Right cardiac atrium (tissue), 5 donors: ENCODE measurements at places on chromosomes 5 and 9.

DNA sequence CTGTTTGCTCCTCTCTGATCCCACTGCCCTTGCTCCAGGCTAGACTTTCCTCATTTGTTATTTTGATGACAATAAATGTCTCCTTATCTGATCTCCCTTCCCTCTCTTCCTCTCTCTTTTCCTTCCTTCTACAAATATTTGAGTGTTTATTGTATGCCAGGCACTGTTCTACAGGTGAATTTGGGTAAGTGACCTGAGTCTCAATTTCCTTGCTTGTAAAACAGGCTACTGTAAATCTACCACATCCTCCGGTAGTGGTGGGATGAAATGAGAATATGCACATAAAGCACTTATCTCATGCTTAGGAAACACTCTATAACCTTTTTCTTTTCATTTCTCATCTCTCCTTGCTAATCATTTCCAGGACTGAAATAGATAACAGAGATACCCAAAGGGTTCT lies 86.4 kb downstream of the HMHB1 start:
- DNase-seq = no peak

GRCh38 chr5:1204693-1205242 lies 3.4 kb downstream of the SLC6A19 start:
- peak; percentile 1 for DNase-seq

DNA sequence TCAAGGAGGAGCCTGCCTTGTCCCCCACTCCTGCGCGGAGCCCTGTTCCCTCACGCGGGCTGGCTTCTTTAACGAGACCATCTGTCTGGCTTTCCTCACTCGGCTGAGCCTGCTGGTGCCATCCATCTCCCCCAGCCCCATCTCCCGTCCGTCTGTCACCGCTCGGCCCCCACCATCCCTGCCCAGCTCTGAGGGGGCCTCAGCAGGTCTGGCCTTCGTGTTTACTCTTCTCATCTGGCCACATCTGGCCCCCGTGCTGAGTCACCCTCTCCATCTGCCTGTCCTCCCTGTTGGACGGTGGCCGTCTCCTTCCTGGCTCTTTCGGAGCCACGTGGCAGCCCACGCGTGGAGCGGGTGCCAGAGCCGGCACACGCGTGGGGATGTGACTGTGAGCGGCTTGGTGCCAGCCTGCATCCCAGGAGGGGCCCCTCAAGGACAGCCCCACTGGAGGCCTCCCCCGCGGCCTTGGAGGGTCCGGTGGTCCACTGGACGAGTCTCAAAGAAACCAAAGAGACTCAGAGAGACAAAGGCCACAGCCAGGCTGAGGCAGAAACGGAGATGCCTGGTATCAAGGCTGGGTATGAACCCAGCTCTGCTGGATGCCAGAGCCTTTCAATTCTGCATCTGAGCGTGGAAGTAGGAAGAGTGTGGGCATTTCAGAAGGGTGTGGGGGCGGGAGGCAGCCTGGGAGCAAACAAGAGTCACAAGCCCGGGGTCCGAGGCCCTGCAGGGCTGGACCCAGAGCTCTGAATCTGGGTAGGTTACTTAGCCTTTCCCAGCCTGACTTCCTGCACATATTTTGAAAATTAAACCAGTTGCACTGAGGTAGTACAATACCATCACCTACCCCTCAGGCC lies 76.7 kb upstream of the UNC5A start:
- DNase-seq = no peak

DNA sequence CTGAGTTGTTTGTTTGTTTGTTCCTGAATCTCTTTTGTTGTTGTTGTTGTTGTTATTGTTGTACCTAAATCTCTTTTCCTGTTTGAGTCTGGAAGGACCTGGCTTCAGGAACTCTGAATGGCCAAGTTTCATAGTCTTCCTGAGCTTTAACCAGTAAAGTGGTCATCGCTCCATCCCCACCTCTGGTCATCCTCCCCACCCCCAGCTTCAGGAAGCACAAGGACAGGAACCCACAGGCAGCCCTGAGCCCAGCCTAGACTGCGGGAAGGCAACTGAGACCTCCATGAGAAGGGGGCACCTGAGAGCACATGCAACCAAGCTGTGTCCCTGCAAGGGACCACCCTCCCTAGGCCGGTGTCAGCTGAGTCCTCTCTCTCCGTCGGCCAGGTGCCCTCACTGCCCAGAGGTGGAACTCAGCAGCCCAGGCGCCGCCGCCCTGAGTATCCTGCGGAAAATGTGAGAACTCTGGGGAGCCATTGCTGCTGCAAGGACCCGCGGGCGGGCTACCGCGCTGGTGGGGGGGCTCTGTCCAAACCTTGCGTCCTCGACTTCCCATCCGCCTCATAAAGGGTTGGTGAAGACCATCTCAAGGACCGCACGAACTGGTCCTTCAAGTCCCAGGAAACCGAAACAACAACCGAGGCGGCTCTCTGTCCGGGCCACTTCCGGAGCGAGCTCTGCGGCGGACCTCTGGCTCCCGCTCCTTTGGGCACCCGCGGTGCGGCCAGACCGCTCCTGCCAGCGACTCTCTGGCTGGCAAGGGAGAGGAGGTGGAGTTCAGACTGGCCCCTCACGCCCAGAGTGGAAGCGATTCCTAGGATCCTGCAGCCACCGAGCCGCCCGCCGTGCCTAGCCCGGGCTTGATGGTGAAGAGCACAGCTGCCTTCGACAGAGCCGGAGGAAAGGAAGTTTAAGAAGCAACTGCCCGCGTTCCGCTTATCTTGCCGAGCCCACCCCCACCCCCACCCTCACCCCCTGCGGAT lies 4.2 kb downstream of the BARX1 start:
- no peak for DNase-seq

GRCh38 chr9:22240619-22241018 lies 206.0 kb upstream of the DMRTA1 start:
- DNase-seq = no peak

DNA sequence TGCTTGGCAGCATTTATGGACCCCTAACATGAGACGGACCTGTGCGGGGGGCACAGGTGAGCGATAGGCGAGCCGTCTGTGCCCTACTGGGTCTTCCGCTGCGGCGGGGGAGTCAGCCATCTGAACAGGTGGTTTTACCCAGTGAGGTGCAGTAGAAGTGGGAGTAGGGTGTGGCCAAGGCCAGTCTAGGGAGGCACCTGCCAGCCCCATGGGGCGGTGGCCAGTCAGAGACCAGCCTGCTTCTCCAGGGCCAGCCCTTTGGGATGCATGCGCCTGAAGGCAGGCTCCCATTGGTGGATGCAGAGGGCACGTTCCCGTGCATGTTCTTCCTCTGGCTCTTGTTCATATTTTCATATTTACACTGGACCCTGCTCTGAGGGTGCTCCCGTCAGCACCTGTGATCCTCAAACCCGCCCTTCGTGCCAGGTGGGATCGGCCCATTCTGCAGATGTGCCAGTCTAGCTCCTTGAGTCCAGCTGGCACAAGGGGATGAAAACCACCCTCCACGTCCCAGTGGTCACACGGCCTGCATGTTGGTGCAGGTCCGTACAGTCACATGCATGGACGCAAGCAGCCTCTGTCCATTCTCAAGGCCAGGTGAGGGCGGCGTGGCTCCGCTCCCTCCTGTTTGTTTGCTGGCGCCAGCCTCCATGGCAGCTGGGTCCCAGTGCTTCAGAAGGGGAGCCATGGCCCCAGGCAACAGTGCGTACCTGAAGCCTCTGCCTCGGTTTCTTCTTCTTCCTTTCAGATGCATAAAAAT lies 9.0 kb downstream of the COL5A1 start:
- no peak for DNase-seq

- DNase-seq = no peak
Measured at GRCh38 chr5:123809594-123810221, 297.7 kb downstream of the CSNK1G3 start.

- no peak for DNase-seq
Measured at GRCh38 chr9:98831696-98832095, 24.2 kb downstream of the GALNT12 start.

- peak; percentile 38 for DNase-seq
Measured at GRCh38 chr5:676699-677076, 16.5 kb downstream of the TPPP start.

DNA sequence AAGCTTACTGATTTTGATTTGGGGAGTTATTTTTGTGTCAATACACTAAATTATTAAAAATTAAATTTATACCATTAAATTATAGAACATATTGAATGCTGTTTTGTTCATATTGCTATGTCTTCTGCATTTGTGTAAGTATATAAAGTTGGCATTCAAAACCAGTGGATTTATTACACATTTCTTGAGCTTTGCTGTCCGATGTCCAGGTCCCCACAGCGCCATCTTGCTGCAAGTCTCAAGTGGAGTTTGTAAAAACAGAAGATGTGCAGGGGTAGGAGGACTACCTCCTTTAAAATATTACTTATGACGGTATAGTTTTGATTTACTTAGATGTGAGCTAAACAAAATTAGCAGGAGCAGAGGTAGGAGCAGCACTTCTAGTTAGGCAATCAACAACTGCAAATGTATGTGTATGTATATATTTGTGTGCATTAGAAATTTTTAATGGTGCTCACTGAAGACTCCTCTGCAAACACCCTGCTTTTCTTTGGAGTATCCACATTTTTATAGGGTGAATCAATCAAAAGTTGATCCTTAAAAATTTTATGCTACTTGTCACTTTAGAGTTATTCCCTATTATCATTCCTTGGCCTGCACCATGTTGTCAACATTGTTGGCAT lies 37.4 kb downstream of the CPEB4 start:
- no peak for DNase-seq

DNA sequence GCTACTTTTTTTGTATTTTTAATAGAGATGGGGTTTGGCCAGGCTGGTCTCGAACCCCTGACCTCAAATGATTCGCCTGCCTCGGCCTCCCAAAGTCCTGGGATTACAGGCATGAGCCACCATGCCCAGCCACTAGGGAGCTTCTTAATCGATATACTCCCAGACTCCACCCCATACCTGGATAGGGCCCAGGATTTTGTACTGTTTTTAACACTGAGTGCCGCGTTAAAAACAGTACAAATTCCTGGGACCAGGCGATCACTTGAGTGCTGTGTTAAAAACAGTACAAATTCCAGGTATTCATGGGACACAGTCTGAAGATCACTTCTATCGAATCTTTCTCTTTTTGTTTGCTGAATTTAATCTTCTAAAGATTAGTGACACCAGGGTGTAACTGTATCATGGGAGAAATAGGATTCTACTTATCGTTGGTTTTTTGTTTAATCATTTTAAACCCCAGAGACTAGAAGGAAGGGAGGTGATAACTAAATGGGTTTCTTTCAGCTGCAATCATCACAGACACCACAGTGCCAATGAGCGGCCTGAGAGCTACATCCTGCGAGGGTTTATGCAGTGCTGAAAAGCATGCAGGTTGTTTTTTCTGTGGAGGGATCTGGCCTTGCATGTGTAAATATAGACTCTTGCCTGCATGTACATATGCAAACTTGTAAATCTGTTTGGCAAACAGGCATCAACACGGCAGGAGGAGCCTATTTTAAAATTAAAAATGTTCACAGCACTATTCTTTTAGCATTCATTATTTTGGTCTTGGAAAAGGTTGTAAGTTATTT lies 303.8 kb upstream of the WWC1 start:
- no peak for DNase-seq

GRCh38 chr5:2204366-2205184 lies 321.9 kb upstream of the IRX4 start:
- DNase-seq = no peak

- peak; percentile 80 for DNase-seq
Measured at GRCh38 chr5:35319333-35320002, 89.2 kb upstream of the PRLR start.

DNA sequence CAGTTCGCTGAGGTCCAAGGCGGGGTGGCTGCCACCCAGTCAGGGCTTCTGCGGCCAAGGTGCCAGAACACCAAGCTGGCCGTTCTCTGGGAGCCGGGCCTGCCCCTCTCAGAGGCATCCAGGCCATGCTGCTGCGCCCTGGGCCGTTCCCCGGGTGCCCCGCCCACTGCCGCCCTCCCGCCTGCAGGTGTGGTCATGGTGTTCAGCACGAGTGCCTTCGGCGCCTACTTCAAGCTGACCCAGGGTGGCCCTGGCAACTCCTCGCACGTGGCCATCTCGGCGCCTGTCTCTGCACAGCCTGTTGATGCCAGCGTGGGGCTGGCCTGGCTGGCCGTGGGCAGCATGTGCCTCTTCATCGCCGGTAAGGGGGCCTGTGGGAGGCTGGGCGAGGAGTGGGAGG lies 7.7 kb downstream of the SLC2A8 start:
- no peak for DNase-seq

- DNase-seq = no peak
Measured at GRCh38 chr5:139272471-139273321, 20.8 kb upstream of the MATR3 start.

- no peak for DNase-seq
Measured at GRCh38 chr9:130239363-130239695, 26.2 kb upstream of the HMCN2 start.

- no peak for DNase-seq
Measured at GRCh38 chr9:38724754-38725153, 4.8 kb upstream of the FAM240B start.

DNA sequence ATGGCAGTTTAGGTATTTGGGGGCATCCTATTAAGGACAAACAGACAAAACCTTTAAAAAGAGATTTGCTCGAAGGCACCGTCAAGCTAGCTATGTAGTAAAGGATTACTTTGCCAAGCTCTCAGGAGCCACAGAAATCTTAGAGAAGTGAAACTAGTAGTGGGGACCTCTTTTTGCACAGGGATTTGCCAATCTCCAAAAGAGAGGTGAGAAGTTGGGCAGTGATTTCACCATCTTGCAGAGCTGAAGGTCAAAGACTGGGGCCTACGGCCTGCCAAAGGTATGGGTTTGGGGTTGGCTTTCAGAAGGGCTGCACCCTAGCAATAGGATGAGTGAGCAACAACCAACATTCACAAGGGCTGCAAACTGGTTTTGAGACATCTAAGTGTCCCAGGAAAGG lies 1.6 kb upstream of the FCN1 start:
- no peak for DNase-seq

GRCh38 chr5:28313321-28313951 lies 1275.0 kb upstream of the CDH9 start:
- no peak for DNase-seq

GRCh38 chr9:33187519-33188218 lies 20.5 kb upstream of the B4GALT1 start:
- peak; percentile 70 for DNase-seq

GRCh38 chr5:138736293-138736692 lies 16.9 kb upstream of the CTNNA1 start:
- DNase-seq = no peak

DNA sequence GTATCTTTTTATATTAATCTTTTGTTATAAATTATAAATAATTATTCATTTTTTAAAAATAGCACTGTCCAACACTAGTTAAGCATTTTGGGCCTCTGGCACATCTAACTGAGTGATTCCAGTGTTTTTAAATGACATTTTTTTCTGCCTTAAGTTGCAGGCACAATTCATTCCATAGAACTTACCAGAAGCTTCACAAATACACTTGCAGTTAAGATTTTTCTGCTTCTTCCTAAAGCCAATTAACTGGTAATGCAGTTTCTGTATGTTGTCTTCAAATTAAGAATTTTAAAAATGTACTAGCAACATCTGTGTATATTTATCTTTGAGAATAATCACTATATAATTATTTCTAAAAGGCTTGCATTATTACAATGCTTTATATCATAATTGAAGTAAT lies 11.2 kb upstream of the NFIB start:
- no peak for DNase-seq

DNA sequence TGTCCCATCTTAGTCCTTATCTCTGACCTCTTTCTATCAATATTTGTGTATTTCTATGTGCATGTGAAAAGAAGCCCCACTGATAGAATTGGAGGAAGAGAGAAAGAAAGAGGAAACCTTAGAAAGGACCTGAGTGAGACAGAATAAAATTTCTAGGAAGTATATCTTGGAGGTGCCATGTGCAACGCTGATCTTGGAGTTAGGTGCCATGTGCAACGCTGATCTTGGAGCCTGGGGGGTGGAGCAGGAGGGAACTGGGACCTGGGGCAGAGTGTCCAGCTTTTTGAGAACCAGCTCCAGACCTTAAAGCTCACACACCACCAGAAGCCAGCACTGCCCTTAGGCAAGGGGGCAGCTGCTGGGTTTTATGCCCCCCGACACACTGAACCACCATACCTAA lies 89.4 kb downstream of the SHC3 start:
- no peak for DNase-seq
